ENCODE measurements at places on chromosomes 1 and 21. TPM values are rescaled to one million over a fixed set of nuclear protein-coding genes. Genes with fewer than 3 reads are reported as not detected.

GRCh38 chr1:55235722-55236121 is 20.6 kb upstream of the USP24 start:
- DNase-seq, result peak; percentile 83

- DNase-seq, result peak; percentile 87
Measured at GRCh38 chr21:33286600-33287456, 20.7 kb downstream of the IL10RB start.

DNA sequence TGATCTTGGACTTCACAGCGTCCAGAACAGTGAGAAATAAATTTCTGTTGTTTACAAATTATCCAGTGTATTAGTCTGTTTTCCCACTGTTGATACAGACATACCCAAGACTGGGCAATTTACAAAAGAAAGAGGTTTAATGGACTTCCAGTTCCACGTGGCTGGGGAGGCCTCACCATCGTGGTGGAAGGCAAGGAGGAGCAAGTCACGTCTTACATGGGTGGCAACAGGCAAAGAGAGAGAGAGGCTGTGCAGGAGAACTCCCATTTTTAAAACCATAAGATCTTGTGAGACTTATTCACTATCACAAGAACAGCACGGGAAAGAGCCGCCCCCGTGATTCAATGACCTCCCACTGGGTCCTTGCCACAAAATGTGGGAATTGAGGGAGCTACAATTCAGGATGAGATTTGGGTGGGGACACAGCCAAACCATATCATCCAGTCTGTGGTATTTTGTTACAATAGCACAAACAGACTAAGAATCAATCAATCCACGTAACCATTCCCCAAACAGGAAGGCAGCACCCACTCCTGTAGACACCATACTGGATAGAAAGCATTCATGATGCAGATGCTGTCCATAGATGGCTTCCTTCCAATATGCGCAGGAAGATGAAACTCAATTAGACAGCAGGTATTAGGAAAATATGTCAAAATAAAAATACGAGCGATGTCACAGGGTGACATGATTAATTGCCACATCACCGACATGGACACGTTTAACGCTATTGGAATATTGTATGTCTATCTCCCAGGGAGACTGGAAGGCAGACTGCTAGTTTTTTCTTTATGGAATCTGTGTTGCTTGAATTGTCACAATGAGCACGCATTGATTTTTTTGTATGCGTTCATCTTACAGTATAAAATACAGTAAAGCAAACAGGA is 22.8 kb downstream of the ECE1 start:
- DNase-seq, result peak; percentile 31

GRCh38 chr1:15954316-15954715 is 21.6 kb downstream of the ZBTB17 start:
- DNase-seq, result no peak

DNA sequence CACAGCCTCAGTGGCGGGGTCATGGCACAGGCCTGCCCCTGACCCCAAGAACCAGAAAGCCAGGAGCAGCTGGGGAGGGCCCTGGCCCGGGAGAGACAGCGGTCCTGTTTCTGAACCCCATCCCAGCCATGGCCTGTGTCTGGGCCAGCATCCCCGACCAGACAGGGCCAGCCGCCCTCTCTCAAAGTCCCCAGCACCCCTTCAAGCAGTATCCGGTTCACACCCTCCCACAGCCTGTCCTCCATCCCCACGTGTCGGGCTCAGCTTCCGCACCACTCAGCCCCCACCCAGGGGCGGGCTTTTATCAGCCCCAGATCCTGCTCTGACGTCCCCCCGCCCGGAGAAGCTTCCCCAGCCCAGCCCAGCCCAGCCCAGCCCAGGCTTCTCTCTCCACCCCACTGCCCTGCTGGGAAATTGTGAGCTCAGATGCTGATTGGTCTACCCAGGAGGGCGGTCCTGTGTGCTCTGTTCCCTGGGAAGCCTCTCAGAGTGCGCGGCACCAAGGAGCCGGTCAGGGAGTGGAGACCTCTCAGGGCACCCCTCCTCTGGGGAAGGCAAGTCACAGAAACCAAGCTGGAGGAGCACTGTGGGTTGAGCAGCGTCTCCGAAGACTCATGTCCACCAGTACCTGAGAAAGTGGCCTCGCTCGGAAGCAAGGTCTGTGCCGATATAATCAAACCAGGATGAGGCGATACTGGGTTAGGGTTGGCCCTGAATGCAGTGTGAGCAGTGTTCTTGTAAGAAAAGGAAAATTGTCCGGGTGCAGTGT is 4.7 kb upstream of the FAAP20 start:
- peak; percentile 78 for DNase-seq

DNA sequence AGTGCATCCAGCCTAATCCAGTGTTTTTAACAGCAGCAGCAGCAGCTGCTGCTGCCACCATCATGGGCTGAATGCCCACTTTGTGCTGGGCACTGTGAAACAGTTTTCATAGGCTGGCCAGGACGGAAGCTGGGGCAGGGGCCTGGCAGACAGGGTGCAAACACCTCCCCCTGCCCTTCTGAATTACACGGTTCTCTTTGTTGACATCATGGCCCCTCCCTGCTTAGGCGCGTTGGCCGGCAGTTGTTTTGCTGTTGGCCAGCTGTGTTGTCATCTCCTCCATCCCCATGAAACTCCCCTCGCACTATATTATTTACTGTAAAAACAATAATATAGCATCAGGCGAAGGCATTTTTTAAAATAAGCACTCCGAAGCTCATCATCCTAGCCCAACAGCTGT is 33.1 kb downstream of the PTPRU start:
- no peak for DNase-seq

DNA sequence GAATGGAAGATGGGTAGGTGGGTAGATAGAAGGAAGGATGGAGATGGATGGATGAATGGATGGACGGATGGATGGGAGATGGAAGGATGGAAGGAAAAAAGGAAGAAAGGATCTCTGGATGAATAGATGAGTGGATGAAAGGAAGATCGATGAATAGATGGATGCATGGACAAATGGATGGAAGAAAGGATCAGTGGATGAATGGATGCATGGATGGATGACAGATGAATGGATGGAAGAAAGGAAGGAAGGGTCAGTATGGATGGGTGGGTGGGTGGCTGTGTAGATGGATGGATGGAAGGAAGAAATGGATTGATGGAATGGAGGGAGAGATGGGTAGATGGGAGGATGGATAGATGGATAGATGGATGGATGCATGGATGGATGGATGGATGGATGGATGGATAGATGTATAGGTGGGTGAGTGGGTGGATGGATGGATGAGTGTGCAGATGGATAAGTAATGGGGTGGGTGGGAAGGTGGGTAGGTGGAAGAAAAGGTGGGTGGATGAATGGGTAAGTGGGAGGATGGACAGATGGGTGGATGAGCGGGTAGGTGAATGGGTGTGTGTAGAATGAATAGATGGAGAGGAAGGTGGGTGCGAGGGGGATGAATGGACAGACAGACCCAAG is 14.6 kb downstream of the KIF17 start:
- DNase-seq, result no peak

GRCh38 chr1:64956010-64956640 is 10.2 kb downstream of the JAK1 start:
- DNase-seq, result peak; percentile 13

Gene PDPN
- total RNA-seq, result 39.7 TPM

Gene GBP6
- not detected for total RNA-seq

DNA sequence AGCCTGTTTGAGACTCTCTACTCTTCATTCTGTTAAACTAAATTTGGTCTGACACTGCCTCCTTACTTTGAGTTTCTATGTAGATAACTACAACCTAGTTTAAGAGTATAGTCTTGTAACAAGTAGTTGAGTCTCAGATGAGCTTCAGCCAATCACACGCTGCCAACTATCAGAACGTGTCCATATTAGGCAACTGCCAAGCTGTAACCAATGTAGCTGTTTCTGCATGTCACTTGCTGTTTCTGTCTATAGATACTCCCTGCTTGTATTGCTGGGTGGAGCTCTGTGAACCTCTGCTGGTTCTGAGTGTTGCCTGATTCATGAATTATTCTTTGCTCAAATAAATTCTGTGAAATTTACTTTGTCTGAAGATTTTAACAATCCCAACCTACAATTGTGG is 452.6 kb upstream of the NR5A2 start:
- DNase-seq, result no peak

Gene RGS1
- not detected for total RNA-seq

Gene ANGPTL7
- total RNA-seq, result 0.70 TPM

Gene APCS
- total RNA-seq, result not detected

DNA sequence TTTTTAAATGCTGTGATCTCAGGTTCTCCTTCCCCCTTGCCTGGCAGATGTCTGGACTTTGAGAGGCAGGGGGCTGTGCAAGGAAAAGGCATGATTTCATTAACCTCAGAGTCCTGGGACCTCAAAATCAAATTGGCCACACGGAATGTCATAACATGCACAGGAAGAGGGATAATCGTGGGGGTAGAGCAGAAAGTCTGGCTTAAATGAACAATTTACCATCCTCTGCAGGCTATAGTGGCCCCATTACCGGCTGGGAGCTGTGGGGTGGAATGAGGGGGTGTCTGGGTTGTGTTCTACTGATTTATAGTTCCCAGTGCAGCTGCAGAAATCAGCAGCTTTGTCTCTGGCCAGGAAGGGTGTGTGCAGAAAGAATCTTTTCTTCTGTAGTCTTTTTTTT is 10.8 kb downstream of the OPRD1 start:
- DNase-seq, result no peak

GRCh38 chr1:201609661-201610318 is 70.9 kb downstream of the NAV1 start:
- DNase-seq, result no peak

- DNase-seq, result no peak
Measured at GRCh38 chr1:215285013-215285800, 202.7 kb downstream of the KCNK2 start.

Data from astrocyte (in vitro differentiated cells and primary cell).